Immature natural killer cell (primary cell): ENCODE measurements at places on chromosomes 11 and 22.

- DNase-seq: no peak
- H3K4me3 ChIP-seq: no peak overlapping the region
- H3K36me3 ChIP-seq: no peaks in the 10 kb centered on the region
- H3K27ac ChIP-seq: no peak overlapping the region
- no peaks in the 10 kb centered on the region for H3K27me3 ChIP-seq
These were observed 118.2 kb upstream of the KIRREL3 start for GRCh38 chr11:127118811-127119210.

DNA sequence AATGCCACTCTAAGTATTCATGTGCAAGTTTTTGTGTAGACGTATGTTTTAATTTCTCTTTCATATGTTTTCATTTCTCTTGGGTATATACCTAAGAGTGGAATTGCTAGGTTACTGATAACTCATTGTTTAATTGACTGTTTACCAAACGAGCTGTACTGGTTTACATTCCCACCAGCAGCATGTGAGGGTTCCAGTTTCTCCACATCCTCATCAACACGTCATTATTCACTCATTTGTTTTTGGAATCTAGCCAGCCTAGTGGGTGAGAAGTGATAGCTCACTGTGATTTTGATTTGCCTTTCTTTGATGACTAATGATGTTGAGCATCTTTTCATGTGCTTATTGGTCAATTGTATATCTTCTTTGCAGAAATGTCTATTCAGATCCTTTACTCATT is 4.0 kb downstream of the ANKRD13D start:
- peaks cover 11% of the 10 kb centered on the region for H3K27me3 ChIP-seq
- DNase-seq: peak; percentile 72
- H3K36me3 ChIP-seq: peaks cover 24% of the 10 kb centered on the region
- H3K4me1 ChIP-seq: peaks cover 46% of the 10 kb centered on the region
- peak overlapping the region; percentile 35 for H3K4me3 ChIP-seq

DNA sequence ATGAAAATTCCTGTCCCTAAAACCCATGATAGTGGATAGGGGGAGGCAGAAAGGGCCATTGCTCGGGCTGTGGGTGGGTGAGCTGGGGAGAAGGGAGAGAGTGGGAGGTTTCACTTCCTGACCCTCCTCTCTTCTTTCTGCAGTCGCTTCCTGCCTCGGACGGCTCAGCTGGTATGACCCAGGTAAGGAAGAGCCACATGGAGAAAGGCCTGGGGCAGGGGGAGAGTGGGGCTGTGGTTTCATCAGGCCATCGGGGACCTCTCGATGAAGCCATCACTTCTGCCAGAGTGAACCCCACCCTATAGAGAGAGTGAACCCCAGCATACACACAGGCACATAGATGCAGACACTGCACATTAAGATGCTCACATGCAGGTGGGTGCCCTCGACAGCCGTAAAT is 12.6 kb downstream of the CD5 start:
- no peak overlapping the region for H3K4me3 ChIP-seq
- H3K4me1 ChIP-seq: peaks cover 12% of the 10 kb centered on the region
- peaks cover 10% of the 10 kb centered on the region for H3K27me3 ChIP-seq
- peak overlapping the region; percentile 27 for H3K27ac ChIP-seq

- H3K4me3 ChIP-seq: no peak overlapping the region
- H3K27me3 ChIP-seq: no peaks in the 10 kb centered on the region
- H3K36me3 ChIP-seq: no peaks in the 10 kb centered on the region
- DNase-seq: no peak
- H3K27ac ChIP-seq: no peak overlapping the region
These were observed 35.2 kb downstream of the MAML2 start for GRCh38 chr11:96307776-96308140.
